Activated naive CD4-positive, alpha-beta T cell treated with anti-CD3 and anti-CD28 coated beads for 36 hours (primary cell): ENCODE measurements at places on chromosomes 5 and 9.

DNA sequence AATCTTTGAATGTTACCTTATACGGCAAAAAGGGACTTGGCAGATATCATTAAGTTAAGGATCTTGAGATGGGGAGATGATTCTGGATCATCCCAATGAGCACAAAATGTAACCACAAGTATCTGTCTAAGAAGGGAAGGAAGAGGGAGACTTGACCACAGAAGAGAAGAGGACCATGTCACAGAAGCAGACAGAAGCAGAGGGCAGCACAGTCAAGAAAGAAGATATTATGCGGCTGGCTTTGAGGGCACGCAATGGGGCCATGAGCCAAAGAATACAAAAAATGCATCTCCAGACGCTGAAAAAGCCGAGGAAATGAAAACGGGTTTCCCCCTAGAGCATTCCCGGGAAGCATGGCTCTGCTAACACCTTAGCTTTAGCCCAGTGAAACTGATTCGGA is 225.3 kb downstream of the NR2F1-AS1 start:
- DNase-seq: no peak

DNA sequence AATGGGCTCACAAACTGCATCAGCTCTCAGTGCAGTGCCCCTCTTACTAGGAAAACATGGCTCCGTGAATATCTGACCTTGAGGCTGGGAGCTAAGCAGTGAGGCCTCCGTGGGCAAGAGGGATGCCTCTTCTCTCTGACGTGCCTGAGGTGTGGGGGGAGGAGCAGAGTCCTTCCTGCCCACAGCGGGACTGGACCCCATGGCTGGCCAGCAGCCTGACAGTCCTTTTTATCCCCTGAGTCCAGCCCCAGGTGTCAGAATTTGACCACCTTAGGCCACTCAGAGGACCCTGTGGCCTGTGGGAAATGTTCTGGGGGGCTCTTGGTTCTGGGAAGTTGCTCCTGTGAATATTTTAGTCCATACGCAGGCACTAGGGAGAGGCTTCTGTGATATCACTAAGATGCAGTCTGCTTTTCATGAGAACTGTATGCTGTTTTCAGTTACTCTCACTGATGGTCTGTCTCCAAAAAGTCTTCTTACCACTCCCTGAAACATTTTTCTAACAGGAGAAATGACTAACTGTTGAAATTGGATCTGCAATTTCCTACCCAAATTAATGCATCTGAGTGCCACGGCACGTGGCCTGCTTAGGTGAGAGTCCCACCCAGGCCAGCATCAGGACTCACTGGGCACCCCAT is 23.4 kb downstream of the ANGPTL2 start:
- DNase-seq: no peak

DNA sequence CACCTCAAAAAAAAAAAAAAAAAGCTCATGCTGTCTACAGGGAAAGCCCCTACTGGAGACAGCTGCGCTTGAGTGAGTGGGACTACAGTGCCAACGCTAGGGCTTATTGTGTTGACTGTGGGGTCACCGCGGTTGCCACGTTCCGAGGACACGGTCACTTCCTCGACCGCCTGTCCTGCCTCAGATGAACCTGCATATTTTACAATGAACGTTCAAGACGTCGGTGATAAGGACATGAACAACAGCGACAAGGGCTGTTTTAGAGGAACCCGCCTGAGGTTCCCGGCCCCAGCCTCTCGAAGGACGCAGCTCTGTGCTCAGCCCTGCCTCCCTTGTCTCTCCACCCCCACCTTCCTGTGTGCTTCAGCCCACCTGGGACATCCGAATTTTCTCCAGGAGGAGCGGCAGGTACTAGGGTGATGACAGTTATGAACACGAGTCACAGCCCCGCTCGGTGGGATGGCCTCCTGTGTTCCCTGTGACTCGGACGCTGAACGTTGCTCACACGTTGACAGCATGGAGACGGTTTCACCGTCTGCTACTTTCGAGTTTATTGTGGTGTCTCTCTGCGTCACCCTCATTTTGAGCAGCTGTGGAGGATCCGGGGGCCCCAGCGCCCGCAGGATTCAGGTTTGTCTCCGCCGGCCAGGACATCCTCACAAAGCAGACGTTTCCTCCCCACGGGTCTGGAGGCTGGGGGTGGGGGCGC is 11.3 kb upstream of the DIPK1B start:
- DNase-seq: peak; percentile 93

DNA sequence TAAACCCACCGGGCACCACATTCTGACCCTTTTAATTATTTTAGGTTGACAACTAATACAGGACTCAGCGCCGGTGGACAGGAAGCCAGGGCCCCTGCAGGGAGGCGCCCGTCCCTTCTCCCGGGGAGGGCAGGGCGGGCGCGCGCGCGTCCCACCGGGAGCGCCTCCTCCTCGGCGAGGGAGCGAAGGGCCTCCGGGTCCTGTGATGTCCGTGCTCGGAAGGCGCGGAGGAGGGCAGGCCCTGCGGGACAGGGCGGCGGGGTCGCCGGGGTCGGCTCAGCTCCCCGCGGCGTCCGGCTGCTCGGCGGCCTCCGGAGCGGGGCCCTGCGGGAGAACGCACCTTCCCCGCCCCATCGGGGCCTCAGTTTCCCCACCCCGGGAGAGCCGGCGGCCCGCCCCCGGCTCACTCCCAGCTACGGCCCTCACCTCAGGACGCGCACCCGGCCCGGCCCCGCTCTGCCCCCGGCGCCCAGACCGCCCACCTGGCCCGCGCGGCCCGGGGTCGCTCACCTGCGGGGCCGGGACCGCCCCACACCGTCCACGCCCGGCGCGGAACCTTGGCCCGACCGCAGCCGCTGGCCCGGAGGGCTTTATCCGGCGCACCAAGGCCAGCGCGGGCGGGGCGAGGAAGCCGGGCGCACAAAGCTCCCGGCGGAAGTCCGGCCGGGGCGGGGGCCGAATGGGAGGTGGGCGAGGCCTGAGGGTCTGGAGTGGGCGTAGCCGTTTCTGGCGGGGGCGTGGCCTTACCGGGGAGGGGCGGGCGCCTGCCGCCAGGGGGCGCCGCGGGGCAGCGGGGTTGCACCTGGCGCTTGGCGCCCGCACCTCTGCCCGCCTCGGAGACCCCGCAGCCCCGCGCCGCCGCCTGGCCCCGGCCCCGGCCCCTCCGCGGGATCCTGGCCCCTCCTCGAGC is at the start of the genes EXD3 and NOXA1:
Gene EXD3, minus strand, starts transcription at position 559 of the 910 bp plus-strand sequence. CDS start 27,805 bp downstream, outside the sequence.
Gene NOXA1, plus strand, starts transcription at position 790 of the 910 bp plus-strand sequence. CDS start 137 bp downstream, outside the sequence.
- peak; percentile 96 for DNase-seq

DNA sequence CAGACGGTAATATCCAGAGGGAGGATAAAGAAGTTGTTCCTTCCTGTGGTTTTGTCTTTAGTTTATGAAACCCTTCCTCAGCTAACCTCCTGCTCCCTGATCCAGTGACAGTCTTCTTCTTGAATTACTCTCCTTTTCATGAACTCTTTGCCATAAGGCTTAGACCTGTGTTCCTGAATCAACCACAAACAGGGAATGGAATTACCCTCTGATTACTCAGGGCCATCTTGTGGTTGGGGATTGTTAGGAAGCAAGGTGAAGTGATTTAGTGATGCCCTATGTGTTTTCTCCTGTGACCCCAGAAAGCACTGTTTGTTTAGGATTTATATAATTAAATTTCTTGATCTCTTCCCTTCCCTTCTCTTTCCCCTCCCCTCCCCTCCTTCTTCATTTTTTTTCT is 409.1 kb downstream of the TAF11L14 start:
- no peak for DNase-seq

DNA sequence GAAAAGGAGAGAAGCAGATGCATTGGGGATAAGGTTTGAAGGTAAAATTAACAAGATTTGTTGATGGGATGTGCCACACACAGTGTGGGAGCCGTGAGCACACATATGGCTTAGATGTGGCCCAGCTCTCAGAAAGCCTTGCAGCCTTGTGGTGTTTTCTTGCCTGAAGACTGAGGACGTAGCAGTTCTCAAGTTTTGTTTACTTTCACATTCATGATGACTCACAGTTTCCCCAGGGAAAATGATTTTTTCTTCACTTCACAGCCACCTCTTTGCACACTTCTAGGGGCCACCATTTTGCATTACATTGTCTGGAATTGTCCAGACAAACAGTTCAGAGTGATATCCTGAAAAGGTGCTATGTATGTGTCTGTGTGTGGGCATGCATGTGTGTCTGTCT is 126.2 kb downstream of the BASP1 start:
- no peak for DNase-seq

GRCh38 chr5:170211575-170212334 is 21.0 kb upstream of the C5orf58 start:
- no peak for DNase-seq

- DNase-seq: no peak
These were observed 61.1 kb downstream of the SPATA31C2 start for GRCh38 chr9:88077071-88077617.

DNA sequence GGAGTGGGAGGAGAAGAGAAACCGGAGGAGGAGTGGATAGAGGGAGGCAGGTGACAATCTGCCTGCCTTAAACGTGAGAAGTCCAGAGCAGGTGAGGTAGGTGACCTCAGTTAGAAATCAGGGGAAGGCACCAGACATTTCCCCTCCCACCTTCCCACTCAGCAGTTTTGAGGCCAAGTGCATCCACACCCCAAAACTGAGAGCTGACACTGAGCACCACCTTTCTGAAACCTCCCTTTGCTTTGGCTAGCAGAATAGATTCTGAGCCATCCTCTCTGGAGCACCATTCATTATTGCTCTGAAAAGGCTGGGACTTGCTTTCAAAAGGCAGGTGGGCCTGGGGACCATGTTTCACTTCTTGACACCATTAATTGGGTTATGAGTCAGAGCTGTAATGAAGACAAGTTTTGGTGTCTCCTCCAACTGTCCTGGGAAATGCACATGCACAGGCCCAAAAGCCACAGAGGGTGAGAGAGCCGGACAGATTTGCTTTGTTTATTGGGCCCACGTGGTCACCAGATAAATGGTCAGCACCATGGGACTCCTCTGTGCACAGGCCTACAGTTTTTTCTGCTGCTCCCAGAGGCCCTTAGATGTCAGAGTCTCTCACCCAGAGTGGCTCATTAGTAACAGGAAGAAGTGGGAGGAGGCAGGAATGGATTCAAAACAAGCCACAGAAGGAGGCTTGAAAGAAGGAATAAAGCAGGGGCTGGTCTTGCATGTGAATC is 314.7 kb downstream of the TLE1 start:
- no peak for DNase-seq

DNA sequence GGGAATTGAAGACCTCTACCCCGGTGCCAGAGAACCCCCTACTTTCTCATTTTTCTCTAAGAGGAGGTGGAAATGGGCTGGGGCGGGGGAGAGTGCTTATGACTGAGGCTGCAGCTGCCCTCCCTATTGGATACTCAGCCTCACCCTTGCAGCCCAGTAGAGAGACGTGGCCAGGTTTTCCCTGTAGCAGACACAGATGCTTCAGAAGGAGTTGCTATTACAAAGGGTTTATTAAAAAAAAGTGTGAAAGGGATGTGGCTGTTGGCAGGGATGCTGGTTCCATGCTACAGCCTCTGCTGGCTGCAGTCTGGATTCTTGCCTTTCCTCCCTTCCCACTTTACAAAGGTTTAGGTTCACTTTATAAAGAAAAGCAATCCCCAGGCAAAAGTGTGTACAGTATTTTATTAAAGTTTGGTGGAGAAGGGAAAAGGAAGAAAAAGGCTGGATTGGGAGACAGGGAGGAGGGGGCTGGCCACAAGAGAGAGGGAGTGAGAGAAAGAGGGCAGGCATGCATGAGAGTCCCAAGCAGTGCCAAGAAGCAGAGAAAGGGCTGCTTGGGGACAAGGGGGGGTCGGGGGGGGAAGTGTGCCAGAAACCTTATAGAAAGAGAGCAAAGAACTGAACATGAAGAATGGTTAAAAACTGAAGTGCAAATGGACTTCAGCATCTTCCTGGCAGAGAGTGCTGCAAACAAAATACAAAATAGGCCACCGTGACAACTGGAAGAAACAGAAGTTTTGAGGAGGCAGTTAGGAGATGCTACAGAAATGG is 29.5 kb upstream of the NFIB start:
- no peak for DNase-seq

DNA sequence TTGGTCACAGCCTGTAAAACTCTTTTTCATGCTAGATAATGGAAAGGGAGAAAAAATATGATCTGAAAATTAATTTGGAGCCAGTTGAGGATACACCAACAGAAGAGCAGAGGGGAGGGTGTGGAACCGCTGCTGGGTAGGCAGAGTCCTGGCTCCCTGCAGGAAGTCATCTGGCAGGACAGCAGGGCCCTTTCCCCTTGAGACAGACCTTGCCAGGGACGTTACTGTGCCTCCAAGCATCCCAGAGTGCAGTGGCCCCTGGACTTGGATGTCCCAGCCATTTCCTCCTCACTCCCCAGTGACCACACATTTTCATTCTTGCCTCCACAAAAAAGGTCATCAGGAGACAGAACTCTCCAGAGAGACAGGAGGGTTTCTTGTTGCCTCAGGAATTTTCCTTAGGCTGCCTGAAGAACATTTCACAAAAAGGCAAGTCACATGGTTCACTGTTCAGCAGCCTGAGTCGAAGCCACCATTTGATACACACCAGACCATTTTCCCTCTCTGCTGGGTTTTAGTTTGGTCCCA is 5.9 kb downstream of the TRPM3 start:
- no peak for DNase-seq

DNA sequence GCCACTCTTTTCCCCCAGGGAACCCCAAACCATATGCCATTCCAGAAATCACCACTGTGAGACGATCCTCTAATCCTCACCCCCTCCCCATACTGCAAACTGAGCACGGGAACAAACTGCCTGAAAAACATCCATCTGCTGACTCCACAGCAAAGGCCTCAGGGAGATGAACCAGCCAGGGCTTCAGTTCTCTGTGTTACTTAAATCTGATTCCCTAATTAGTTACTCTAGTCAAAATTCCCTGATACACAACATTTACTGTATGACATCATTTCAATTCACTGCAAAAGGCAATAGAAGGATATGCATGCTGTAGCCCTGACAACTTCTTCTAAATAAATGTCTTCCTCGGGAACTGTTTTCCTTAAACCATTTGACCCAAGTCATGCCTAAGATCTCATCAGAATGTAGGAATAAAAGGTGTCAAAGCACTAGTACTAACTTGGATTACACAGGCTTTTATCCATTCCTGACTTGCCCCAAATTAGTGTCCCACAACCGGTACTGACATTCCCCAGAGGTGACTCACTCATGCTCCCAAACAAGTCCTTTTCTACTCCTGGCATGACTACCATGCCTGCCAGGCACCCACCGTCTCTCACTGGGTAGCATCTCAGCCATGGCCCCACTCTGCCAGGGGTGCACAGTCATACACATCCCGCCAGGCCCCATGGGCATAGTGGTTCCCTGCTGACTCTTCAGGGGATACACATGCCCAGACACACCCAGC is 35.0 kb downstream of the MTX3 start:
- DNase-seq: no peak

DNA sequence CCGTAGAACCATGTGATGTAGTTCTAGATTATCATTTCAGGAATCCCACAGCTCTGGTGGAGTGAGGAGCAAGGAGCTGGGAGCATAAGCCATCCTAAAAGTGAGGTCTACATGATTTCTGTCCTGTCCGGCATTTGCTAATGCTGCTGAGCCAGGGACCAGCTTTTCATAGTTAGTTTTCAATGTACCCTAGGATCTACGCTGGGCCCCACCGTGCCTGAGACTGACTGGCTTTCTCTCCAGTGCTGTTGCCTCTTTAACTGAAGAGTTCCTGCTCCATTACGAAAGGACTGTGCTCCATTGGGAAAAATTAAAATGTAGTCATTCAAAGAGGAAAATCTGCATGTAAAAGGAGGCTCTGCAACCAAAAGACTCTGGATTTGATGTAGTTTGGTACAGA is 634.8 kb downstream of the DMRTA1 start:
- DNase-seq: no peak

GRCh38 chr5:167633931-167634341 is 657.5 kb upstream of the WWC1 start:
- DNase-seq: no peak
